SK-N-DZ (cell line): ENCODE measurements at places on chromosomes 5 and 9.

GRCh38 chr9:117276444-117276843, 138.4 kb downstream of the ASTN2 start:
- DNase-seq, result peak; percentile 96

GRCh38 chr5:116778032-116778431, 203.4 kb upstream of the SEMA6A start:
- peak; percentile 22 for DNase-seq

GRCh38 chr5:102668220-102668932, 86.7 kb upstream of the PAM start:
- DNase-seq, result no peak

DNA sequence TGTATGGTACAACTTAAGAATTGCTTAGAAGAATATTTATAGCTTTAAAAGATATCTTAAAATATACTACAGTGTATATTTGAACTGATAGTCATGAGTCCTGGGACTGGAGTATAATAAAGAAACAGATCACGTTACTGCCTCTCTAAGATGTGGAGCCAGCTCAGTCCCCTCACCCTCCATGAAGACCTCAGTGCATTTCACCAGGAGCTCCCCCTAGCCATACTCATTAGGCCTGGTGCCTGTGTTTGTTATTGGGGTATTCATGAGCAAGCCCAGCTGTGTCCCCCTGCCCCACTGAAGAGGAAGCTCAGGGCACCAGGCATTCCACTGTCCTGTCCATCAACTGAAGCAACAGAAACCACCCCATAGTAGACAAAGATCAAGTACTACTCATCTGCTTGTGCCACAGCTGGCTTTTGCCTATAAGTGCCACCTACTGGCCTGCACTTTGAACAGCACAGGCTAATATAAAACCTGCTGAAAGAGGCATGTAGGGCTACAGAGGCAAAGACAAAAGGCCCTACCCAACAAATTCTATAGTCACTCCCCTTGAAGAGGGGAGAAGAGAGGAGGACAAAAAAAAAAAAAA, 850.2 kb upstream of the NUDT12 start:
- peak; percentile 44 for DNase-seq

DNA sequence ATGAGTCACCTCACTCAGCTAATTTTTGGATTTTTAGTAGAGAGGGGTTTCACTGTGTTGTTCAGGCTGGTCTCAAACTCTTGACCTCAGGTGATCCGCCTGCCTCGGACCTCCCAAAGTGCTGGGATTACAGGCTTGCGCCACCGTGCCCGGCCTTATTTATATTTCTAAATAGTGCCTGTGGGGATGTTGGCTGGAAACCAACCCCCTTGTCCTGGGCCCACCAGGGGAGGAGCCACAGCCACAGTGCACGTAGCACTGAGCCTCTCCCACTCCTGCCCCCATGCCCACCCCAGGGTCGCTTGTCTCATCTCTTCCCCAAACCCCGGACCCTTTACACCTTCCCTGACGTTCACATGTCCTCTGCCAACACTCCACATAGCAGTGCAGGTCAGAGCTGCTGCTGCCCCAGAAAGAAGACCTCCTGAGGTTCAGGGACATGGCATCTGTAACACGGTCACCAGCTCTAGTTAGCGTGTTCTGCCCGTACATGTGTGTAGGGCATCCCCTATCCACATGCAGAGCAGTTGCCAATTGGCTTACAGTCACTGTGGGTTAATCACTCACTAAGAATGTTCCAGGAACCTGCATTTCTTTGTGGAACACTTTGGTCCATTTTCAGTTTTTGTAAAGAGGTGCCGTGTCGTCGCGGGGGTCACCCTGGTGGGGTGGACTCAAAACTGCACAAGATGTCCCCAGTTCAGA, 10.2 kb upstream of the MRPS2 start:
- DNase-seq, result no peak

- DNase-seq, result no peak
Measured at GRCh38 chr5:95081982-95082381, 202.9 kb downstream of the MCTP1 start.

DNA sequence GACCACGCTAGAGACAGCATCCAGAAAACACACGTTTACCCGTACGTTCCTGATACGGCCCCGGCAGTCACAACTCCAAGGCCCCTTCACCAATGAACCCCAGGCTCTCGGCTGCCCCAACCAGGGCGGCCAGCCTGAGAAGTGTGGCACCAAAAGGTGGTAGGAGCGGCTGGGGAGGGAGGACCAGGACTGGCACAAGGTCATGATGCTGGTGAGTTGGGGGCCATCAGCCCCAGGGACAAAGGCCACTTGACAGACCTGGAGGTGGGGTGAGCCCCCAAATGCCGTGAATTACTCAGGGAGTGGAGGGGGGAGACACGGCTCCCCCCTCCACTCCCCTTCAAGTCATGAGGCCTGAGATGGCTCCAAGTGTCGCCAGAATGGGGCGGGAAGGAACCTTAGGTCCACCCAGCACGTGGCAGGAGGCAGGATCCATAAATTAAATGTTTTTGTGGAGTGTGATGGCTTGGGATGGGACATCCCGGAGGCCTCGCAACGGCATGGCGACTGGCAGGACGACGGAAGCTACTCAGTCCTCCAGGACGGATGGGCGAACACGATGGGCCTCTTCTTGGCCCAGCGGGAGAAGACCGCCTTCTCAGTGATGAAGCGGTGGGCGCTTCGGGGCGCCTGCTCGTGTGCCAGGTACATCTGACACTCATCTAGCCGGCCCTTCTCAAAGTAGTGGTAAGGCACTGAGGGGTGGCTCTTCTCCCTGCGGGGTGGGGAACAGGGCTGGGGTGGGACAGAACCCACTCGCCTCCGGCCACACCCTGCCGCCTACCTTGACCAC, 8.7 kb upstream of the ST6GALNAC6 start:
- no peak for DNase-seq

DNA sequence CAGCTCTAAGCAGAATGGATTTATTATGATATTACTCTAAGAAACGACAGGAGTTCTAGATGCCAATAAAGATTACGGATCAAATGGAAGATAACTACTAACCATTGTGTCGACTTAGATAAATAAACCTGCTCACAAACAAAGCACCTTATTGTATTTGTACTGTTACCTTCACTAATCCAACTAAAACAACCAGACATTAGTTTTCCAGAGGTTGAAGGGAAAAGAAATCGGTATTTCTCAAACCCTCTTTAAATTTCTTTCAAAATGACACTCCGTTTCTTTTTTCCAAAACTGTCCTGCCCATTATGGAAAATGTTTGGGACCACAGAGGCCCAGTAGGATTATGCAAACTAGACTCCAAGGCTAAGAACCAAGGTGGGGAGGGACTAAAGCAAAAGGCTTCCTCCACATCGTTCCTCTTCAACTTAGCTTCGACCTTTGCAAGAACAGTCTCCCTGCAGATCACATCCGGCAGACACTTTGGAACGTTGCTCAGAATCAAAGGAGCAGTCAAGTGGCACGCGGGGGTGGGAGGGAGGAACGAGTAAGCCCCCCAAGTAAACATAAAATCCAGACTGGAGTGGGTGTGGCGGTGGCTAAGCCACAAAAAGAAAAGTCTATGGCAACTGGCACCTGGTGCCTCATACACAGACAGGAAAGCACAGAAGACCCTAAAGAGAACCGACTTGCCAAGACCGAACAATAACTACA, 2.7 kb downstream of the MLLT3 start:
- DNase-seq, result no peak

DNA sequence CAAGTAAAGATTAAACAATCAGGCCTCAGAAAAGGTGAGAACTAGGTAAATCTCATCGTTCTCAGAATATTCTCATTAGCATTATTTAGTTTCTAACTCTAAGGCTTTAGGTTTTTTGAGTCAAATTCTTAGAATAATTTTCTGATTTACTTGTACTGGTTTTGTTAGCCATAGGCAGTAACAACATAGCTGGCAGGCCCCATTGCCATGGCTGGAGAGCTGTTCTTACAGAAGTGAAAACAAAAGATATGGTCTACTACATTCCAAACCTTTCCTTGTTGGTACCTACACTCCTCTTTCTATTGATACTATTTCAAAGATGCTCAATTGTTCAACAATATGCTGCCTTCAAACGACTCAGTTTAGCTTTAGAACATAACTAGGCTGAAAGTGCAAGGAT, 27.3 kb downstream of the IFNW1 start:
- no peak for DNase-seq

GRCh38 chr9:73081979-73082657, 69.5 kb upstream of the ANXA1 start:
- peak; percentile 36 for DNase-seq

- DNase-seq, result no peak
Measured at GRCh38 chr5:136811551-136811950, 446.2 kb upstream of the TRPC7 start.

- DNase-seq, result no peak
Measured at GRCh38 chr5:173697931-173698579, 81.6 kb upstream of the BOD1 start.

DNA sequence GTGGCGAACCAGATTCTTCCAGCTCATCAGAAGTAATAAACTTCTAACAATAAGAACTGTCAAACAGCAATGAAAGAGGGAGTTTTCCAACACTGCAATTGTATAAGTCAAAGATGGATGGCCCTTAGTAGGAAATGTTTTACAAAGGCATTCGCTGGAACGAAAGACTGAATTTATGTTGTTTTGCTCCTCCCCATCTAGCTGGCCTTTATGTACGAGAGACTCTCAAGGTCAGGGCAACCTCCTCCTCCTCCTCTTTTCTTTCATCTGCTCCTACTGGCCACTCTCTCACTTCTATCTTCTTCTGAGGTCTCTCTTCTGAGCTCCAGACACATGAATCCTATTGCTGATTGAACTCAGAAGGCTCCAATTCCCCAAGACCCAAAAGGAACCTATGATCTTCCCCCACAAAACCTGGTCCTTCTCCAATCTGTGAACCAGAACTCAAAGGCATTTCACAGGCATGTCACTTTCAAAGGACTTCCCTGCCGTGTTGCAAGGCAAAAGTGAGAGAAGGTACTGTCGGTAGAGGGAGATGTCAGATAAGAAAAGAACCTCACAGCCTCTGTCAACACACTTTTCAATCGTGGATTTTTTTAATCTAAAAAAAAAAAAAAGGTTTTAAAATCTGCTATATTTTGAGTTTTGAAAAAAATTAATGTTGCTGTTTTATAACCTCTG, 28.5 kb upstream of the PUM3 start:
- DNase-seq, result peak; percentile 9

DNA sequence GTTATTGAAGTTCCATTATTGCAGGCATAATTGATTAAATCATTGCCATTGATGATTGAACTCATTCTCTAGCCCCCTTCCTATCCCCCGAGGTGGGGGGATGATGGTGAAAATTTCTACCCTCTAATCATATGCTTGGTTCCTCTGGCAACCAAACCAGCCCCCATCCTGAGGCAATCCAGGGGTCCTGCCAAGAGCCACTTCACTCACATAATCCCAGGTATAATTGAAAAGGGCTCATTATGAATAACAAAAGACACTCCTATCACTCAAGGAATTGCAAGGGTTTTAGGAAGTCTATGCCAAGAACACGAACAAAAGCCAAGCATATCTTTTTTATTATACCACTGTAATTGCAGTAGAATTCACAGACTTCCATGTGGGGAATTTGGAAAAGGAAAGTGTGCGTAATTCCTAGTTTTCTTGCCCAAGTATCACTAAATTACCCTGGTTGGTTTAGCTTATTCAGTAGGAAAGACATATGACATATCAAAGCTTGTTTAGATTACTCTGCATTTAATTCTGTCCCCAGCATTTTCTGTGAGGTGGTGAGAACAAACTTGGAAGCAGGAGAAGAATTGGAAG, 130.7 kb upstream of the TAF11L2 start:
- no peak for DNase-seq

DNA sequence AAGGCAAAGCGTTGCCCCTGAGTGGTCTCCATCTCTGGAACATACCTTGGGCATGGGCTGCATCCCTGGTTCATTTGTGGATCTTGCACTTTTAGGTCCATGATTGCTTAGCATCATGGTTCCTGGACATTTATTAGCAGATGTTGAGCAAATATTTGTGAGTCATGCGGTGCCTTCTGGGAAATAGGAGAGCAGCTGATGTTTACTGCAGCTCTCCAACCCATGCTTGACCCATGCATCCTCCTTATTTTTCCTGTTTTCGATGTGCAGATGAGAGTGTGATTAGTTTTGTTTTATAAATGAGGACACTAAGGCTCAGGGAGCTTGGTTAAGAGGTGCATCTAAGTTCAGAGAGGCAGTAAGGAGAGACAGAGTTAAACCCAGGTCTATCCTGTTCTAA, 253.7 kb downstream of the ICE1 start:
- no peak for DNase-seq

GRCh38 chr9:36842560-36843530, 191.2 kb downstream of the PAX5 start:
- DNase-seq, result no peak

- DNase-seq, result no peak
Measured at GRCh38 chr5:160423099-160423498, 1.4 kb downstream of the PTTG1 start.

DNA sequence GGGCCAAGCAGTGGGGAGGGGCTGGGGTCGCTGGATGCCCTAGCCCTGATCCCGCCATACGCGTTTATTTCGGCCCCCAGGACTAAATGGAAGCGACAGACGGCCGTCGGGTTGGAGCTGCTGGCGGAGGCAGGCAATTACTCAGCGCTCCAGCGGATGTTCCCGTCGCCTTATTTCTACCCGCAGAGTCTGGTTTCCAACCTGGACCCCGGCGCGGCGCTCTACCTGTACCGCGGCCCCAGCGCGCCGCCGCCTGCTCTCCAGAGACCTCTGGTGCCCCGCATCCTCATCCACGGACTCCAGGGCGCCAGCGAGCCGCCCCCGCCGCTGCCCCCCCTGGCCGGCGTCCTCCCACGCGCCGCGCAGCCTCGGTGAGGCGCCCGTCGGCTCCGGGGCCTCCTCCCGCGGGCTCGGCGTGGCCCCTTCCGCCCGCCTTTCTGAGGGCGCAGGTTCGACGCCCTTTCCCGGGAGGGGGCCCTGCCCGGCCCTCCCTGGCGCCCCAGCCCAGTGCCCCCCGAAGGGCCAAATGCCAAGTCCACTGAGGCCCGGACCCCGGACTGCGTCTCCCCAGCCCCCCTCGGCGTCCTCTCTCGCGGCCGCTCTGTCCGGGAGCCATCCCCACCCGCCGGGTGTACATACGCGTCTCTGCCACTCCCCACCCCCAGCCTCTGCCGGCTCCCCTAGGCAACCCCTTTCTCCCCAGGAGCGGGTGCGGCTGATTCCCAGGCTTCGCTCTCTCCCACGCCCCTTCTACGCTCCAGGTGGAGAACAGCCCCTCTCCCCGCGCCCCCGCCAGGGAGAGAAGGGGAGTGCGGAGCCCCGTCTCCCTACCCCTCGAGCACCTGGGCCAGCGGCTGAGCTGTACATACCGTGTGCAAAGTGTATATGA, 7.0 kb downstream of the BARHL1 start:
- DNase-seq, result no peak

DNA sequence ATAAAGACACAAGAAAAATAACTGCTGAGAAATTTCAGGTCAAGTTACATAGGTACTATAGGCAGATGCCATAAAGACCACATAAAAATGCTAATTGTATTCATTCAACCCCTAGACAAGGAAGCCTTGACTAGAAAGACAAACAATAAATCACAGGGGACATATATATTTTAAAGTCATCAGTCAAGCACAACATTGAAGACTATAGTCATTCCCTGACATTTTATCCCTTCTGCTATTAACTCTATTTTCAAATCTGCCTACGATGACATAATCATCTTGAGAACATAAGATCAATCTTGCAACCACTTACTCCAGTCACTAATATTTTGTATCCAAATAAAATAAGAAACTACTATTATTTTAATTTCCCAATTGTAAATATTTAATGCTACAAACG, 38.3 kb downstream of the FAM13B start:
- DNase-seq, result no peak
